BE2C (cell line): ENCODE measurements at places on chromosomes 4 and X.

DNA sequence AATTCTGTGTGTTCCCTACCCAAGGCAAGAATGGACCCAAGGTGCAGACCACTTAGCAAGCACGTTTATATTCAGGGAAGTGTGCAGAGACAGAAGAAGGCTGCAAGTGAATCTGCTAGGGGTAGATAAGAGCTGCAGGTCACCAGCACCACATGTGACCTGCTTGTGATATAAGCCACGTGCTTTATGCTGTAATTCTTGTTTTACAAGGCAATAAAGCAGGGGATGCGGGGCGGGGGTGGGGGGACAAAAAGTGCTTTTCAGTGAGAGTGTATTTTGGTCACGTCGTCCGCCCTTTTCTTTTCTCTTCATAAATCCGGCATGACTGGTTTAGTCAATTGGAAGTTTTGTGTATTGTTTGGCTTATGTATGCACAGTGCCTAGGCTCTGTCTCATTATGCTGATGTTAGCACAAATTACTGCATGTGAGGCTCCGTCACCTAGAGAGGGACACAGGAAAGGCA lies 192.7 kb downstream of the RBMX2 start:
- no peak for DNase-seq

DNA sequence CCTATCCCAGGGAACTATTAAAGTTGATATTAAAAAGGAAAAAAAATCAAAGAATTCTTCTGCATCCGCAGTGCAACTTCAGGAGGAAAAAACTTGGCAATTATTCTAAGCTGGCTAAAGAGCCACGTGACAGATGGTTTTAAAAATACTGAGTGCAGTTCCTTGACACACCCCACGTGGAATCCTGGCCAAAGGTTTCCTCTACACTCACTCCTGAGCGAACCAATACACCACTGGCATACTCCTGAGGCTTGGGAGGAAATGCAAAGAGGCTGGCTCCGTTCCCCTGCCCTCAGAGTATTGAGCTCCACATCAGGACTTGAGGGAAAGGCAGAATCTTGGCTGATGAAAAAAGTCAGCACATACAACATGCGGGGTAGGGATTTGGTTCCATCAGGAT lies 133.8 kb upstream of the ATP6AP2 start:
- DNase-seq, result no peak

- no peak for DNase-seq
These were observed 6.1 kb upstream of the SMS start for GRCh38 chrX:21934414-21934813.

GRCh38 chr4:8291036-8291682 lies 21.6 kb downstream of the HTRA3 start:
- DNase-seq, result peak; percentile 7

GRCh38 chr4:54065282-54066087 lies 1.1 kb upstream of the CHIC2 start:
- no peak for DNase-seq

GRCh38 chr4:183909801-183910200 lies 4.7 kb downstream of the STOX2 start:
- no peak for DNase-seq

- DNase-seq, result no peak
These were observed 14.7 kb downstream of the PDGFC start for GRCh38 chr4:156956826-156957368.

DNA sequence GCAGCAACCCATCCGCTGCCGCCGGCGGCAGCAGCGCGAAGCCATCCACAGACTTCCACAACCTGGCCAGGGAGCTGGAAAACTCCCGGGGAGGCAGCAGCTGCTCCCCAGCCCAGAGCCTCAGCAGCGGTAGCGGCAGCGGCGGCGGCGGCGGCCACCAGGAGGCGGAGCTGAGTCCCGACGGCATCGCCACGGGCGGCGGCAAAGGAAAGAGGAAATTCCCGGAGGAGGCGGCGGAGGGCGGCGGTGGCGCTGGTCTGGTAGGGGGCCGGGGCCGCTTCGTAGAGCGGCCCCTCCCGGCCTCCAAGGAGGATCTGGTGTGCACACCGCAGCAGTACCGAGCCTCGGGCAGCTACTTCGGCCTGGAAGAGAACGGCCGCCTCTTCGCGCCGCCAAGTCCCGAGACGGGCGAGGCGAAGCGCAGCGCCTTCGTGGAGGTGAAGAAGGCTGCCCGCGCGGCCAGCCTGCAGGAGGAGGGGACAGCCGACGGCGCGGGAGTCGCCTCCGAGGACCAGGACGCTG lies 4.9 kb downstream of the PRDM8 start:
- peak; percentile 72 for DNase-seq

- DNase-seq, result no peak
These were observed 5.3 kb upstream of the STBD1 start for GRCh38 chr4:76301068-76301774.

- DNase-seq, result no peak
These were observed 42.8 kb upstream of the ANK2 start for GRCh38 chr4:113006632-113007031.

- no peak for DNase-seq
These were observed 21.1 kb downstream of the TEC start for GRCh38 chr4:48248559-48248953.

DNA sequence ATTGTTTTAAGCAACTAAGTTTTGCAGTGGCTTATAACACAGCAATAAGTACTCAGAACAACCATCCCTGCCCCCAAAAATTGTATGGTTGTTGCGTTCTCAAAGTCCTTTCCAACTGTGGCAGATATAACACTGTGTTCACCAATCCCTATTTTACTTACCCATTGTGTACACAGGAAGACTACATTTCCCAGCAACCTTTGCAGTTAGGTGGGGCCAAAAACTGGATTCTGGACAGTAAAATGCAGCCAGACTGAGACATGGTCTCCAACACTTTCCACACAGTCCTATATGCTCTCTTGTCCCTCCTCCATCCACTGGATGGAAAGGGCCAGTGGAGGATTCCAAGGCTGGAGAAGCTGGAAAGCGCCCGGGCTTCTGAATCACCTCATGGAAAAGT lies 523.6 kb downstream of the BCOR start:
- DNase-seq, result no peak
